ENCODE measurements at places on chromosomes 3 and 15.

DNA sequence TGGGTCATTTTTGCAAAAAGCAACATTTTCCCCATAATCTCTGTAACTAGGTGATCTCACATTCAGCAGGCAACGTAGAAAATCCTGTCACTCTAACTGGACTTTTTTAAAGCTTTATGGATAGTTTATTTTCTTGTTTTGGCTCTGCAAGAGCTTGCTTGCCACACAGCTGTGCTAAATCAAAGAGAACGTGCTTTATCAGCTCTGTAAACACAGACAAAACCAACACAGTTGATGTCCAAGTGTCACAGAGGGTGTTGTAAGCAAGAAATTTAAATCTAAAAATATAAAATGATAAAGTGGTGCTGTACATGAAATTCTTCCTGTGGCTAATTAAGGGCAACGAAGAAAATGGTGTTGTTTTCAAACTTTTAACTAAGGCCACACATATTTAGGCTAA lies 97.5 kb upstream of the STAC start:
- no peak for DNase-seq

GRCh38 chr3:183924543-183924942 lies 39.9 kb upstream of the PARL start:
- no peak for DNase-seq

DNA sequence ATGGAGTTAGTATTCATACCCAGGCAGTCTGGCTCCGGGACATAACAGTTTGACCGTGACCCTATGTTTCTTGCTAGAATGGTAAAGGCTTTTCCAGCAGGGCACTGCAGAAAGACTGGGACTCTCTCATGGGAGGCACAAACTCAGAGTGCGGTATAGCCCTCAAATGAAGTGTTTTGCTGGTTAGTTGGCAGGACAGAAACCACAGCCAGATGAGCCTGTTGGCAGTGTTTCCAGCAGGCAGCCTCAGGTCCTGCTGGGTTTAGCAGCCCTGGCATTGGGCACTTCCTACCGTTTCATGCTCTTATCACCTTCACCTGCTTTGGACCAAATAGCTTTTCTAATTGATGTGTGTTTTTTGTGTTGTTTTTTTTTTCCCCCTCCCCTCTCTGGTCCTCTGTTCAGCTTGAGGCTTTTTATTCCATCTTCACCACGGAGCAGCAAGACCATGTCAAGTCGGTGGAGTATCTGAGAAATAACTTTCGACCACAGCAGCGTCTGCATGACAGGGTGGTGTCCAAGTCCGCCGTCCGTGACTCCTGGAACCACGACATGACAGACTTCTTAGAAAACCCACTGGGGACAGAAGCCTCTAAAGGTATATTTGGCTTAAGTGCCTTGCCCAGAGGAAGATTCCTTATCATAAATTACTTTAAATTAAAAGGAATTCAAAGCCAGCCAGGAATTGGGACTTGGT lies 205.6 kb downstream of the FEZF2 start:
- DNase-seq: no peak

DNA sequence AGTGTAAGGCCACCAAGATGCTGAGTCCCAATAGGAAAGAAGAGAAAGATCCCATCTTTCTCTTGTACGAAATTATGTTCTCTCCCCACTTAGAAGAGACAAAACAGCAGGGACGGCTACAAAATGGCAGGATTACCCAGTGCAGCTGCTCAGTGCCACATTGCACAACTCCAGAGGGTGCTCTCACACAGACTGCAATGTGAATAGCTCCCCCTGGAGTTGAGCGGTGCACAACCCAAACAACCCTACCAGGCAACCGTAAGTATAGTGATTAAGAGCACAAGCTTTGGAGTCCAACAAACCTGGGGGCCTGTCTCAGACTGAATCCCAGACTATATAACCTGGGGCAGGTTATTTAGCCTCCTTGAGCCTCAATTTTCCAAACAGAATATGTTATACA lies 3.1 kb upstream of the BHLHE40 start:
- peak; percentile 83 for DNase-seq

- DNase-seq: no peak
These were observed 128.3 kb downstream of the ATP10A start for GRCh38 chr15:25734680-25735355.

DNA sequence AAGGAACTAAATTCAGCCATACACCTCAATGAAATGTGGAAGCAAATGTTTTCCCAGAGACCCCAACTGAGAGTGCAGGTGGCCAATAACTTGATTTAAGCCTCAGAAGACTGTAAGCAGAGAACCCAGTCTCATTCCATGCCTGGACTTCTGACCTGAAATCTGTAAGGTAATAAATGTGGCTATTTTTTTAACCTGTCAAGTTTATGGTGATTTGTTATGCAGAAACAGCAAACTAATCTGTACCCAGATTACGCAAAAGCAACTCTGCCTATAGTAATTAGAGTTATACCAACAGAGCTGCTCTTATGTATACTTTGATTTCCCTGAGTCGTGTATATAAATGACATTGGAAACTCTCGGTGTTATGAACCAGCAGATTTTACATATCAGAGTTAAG lies 534.0 kb upstream of the NAALADL2 start:
- no peak for DNase-seq

DNA sequence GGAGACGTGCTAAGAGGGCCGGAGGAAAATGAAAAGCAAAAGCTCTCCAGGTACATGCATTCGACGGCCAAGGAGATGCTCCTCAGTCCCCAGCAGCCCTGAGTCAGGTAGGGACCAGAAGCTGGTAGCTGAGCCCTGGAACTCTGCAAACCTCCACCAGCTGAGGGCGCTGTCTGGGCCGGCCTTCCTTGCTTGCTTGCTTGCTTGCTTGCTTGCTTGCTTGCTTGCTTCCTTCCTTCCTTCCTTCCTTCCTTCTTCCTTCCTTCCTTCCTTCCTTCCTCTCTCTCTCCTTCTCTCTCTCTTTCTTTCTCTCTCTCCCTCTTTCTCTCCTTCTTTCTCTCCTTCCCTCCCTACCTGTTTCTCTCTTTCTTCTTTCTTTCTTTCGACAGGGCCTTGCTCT lies 94.6 kb upstream of the RASGRF1 start:
- DNase-seq: peak; percentile 24

DNA sequence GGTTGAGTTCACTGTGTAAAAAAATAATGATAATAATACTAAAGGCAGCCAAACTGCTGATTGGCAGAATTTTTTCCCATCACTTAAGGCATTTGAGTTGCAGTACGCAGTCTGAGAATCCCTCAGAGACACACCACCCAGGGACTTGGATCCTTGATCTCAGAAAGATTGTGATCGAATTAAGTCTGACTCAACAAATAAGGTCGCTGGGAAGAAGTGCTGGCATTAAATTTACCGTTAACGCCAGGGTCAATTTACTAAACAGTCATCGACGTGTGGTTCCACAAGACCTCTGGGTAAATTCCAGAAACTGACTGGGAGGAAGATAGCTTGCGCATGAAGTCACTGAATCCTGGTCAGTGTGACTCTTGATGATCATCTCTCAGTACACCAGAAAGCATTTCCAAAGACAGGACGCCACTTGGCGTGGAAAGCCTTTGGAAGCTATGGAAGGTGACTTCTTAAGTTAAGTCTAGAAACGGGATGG lies 48.3 kb upstream of the CGNL1 start:
- no peak for DNase-seq

GRCh38 chr15:65655457-65655856 lies 33.7 kb downstream of the SLC24A1 start:
- DNase-seq: no peak

- no peak for DNase-seq
These were observed 46.1 kb downstream of the ROPN1B start for GRCh38 chr3:126015075-126015474.

GRCh38 chr15:52227456-52227855 lies 36.3 kb upstream of the GNB5 start:
- DNase-seq: peak; percentile 89

DNA sequence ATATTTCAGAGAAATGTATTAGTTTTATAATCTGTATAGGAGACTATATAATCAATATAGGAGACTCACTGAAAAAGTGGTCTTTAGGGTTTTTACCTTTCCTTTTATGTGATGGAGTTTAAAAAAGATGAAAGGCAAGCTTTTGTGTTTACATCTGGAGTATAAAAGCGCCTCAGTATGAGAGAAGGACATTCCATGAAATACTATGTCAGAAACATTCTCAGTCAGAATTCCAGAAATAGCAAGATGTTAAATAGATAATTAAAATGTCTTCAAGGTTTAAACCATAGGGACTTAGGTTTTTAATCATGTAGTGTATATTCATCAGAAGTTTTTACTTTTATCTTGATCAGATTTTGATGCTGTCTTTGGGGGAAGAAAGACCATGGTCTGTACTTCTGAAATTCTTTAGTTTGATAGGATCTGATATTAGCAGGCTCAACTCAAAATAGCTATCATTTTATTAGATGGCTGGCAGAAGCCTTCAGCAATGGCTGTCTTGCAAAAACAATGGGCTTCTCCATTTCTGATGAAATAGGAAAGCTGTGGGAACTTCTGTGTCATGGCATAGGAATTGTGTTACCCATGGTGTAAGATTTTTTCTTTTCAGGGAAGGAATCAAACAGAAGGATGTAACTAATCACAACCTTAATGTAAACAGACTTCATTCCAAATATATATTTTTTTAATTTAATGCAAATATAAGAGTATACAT lies 209.6 kb upstream of the PLSCR5 start:
- DNase-seq: no peak

GRCh38 chr3:77411334-77411733 lies 371.4 kb downstream of the ROBO2 start:
- DNase-seq: no peak

- no peak for DNase-seq
These were observed 28.2 kb upstream of the GBE1 start for GRCh38 chr3:81789691-81790090.

DNA sequence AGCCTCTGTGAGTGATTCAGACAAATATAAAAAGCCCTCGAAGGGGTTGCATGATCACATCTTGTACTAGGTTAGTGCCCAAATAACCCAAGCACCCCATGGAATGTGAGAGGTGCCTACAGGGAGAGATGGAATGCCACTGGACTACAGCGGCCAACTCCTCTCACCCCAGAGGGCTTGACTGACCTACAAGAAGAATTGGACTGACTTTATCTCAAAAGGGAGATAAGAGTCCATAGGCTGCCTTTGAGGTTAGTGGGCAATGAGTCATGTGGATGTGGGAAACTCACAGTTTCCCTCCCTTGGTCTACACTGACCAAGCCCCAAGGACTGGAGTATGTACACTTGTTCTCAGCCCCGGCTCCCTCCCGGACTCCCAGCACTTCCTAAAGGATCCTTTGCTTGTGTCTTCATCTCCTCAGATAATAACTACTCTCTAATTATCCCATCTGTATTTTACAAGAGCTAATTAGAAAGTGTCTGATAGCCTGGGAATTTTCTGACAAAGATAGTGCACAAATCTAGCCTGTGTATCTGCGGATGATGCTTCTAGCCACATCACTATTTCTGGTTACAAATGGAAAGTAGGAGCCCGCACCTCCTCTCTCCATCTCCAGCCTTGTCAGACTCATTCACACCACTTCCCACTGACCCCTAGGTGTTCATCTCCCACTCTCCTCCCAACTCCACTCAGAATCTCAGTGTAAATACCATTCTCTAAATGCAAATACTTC lies 547.8 kb upstream of the TBL1XR1 start:
- no peak for DNase-seq

GRCh38 chr3:68467465-68467864 lies 464.9 kb downstream of the TAFA4 start:
- DNase-seq: no peak

DNA sequence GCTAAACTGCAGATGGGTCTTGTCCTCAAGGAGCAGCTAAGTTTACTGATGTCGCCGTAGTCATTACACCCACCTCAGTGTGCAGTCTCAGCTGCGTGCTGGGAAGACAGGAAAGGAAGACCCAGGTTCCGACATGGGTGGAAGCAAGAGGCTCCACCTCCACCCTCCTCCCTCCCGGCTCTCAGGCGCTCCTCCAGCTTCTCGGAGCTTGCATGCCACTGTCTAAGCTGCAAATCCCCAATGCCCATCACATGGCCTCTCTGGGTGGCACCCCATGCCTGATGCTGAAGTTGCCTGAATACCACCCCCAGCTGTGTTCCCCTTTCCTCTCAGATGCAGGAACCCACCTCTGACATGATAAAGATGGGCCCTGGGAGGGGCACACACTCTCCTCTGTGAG lies 58.5 kb downstream of the MGLL start:
- no peak for DNase-seq

Data from T-helper 2 cell (primary cell).